ENCODE measurements at places on chromosomes 7 and 10.
A peak's percentile ranks its signal among the peaks of the same experiment; 100 is the strongest.

- DNase-seq = no peak
- H3K4me3 ChIP-seq = no peak overlapping the region
- no peaks in the 10 kb centered on the region for H3K36me3 ChIP-seq
- no peaks in the 10 kb centered on the region for H3K27me3 ChIP-seq
- no peaks in the 10 kb centered on the region for H3K4me1 ChIP-seq
Measured at GRCh38 chr10:36424502-36424901, 700.9 kb upstream of the ANKRD30A start.

DNA sequence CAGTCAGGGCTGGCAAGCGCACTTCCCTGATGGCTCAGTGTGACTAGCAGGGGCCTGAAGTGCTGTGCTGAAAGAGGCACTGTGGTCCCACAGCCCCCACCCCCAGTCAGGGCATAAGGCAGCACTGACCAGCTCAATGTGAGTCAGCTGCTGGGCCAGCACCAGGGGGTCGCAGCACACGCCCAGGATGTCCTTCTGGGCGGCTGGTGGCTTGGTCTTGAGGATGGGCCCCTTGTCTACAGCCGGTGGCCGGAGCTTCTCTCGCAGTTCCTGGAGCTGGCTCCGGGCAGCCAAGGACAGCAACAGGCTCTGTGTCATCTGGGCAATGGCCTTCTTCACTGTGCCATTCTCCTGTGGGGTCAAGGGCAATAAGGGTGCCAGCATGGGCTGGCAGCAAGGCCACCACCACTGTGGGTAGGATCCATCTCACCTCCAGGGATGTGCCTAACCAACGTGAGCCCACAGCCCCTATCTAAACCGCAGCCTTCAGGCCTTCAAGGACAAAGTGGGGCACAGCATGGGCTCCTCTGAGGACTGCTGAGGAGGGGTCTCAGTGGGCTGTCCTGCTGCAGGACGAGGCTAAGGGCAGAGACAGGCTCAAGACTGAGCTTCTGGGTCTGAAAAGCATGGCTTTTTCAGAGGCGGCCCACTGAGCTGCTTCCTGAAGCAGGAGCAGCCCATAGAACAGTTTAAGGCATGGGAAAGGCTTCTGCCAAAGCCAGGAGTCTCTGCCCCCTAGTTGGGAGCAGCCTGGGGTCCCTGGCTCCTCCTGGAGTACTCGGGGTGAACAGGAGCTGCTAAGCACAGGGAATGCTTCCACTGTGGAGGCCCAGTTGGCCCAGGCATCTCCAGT is 62.5 kb downstream of the CSGALNACT2 start:
- H3K36me3 ChIP-seq = no peaks in the 10 kb centered on the region
- H3K4me3 ChIP-seq = no peak overlapping the region
- H3K27ac ChIP-seq = no peak overlapping the region
- H3K4me1 ChIP-seq = peaks cover 8% of the 10 kb centered on the region

DNA sequence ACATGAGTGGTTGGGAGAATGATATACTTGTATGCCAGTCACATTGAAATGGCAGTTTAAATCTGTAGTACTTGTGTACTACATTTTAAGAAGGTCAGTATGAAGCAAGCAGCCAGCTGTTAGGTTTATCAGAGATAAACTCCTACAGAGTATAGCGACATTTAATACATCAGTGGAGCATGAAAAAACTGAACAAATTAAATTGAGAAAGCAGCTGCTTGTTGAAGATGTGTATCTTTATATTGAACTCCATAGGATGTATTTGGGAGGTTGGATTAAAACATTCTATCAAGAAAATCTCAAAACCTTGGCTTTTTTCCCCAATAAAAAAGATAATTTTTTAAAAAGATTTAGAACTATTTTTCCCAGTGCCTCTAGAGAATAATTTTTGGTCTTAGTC is 47.8 kb downstream of the PHF14 start:
- H3K27me3 ChIP-seq = no peaks in the 10 kb centered on the region
- H3K4me3 ChIP-seq = no peak overlapping the region
- no peak overlapping the region for H3K27ac ChIP-seq
- H3K4me1 ChIP-seq = no peaks in the 10 kb centered on the region

DNA sequence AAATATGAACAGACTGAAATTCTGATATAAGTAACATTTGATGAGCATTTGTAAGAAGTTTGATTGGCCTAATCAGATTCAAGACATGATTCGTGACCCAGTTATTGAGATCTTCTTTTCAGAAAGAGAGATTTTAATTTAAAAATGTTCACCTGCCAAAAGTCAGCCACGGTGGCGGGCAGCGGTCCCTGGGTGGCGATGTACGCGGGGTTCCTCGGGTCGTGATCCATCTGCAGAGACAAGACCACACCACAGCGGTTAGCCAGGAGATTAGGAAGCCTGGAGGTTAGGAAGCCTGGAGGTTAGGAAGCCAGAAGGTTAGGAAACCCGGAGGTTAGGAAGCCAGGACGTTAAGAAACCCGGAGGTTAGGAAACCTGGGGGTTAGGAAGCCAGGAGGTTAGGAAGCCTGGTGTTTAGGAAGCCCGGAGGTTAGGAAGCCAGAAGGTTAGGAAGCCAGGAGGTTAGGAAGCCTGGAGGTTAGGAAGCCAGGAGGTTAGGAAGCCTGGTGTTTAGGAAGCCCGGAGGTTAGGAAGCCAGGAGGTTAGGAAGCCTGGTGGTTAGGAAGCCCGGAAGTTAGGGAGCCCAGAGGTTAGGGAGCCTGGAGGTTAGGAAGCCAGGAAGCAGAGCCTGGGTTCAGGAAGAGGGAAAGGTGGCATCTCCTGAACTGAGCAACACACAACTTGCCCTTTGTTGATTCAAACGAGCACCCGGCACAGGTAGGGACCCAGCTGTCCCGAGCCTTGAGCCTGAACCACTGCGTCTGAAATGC is 258.5 kb downstream of the DNAJB6 start:
- no peaks in the 10 kb centered on the region for H3K4me1 ChIP-seq
- H3K27ac ChIP-seq = no peak overlapping the region
- no peaks in the 10 kb centered on the region for H3K27me3 ChIP-seq
- no peak for DNase-seq

- H3K27me3 ChIP-seq = no peaks in the 10 kb centered on the region
- H3K27ac ChIP-seq = no peak overlapping the region
- H3K4me1 ChIP-seq = no peaks in the 10 kb centered on the region
- H3K36me3 ChIP-seq = peaks cover 3% of the 10 kb centered on the region
- DNase-seq = no peak
Measured at GRCh38 chr7:139351027-139351426, 8.7 kb upstream of the LUC7L2 start.

GRCh38 chr7:102042016-102042656 is 224.7 kb downstream of the CUX1 start:
- DNase-seq = no peak
- no peaks in the 10 kb centered on the region for H3K27me3 ChIP-seq
- H3K4me3 ChIP-seq = no peak overlapping the region
- H3K27ac ChIP-seq = no peak overlapping the region
- H3K4me1 ChIP-seq = no peaks in the 10 kb centered on the region
- no peaks in the 10 kb centered on the region for H3K36me3 ChIP-seq

DNA sequence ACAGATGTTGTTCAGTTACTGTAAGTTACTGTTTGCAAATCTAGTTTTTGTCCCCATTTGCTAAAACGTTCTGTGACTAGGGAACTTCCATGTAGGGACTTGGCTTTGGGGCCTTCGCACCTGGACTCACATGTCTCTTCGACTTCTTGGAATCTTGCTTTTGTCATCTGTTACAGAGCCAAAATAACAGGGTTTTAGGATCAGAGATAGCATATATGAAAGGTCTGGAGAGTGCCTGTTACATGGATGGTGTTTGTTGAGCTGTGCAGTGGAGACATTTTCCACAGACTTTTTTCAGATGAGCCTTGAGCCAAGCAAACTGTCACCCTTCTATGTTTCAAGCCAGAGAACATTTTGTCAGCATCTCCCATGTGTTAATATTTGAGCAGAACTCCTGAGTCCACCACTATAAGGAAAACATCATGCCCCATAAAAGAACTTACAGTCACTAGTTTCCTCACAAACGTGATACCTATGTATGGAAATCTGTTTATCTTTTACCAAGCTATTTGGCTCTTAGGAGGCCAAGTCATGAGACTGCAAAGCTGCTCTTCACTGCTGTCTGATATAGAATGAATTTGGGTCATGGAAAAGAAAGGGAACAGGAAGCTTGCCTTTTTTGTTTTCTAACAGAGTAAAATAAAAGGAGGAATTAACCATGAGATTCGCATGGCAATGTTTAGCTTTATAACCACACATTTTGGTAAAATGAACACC is 818.6 kb upstream of the IGFBP3 start:
- H3K4me3 ChIP-seq = no peak overlapping the region
- no peaks in the 10 kb centered on the region for H3K36me3 ChIP-seq
- DNase-seq = no peak
- H3K4me1 ChIP-seq = no peaks in the 10 kb centered on the region

DNA sequence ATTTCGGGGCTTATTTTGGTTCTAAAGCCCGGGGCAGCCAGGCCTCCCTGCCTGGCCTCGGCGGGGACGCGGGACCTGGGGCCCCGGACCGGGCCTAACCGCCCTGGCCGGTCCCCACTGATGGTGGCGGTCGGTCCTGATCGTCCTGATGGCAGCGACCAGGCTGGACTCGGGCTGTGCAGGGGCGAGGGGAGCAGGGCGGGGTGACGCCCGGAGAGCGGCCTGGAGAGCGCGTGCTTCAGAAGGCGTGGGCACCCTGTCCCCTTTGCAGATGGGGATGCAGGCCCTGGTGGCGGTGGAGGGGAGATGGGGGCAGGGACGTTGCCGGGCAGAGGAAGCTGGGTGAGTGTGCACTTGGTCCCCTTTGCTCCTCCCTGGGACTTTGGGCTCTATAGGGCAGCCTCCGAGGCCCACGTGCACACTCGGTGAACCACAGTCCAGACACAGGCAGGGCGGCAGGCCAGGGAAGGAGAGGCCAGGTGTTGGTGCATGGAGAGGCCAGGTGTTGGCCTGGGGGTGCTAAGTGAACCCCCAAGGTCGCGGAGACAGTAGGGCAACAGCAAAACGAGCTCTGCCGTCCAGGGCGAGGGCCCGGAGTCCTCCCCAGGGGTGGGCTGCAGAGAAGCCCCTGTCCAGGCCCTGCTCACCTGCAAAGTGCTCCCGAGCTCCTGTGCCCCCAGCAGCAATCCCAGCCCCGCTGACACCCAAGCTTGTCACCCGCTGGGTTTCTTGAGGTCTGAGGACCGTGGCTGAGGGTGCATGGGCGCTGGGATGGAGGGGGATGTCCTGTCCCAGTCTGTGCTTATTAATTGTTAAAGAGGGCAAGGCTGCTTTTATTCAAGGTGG is 42.4 kb upstream of the FAM20C start:
- H3K36me3 ChIP-seq = no peaks in the 10 kb centered on the region
- H3K4me3 ChIP-seq = peak overlapping the region; percentile 77
- peak overlapping the region; percentile 81 for H3K27ac ChIP-seq
- H3K27me3 ChIP-seq = no peaks in the 10 kb centered on the region
- H3K4me1 ChIP-seq = peaks cover 17% of the 10 kb centered on the region

DNA sequence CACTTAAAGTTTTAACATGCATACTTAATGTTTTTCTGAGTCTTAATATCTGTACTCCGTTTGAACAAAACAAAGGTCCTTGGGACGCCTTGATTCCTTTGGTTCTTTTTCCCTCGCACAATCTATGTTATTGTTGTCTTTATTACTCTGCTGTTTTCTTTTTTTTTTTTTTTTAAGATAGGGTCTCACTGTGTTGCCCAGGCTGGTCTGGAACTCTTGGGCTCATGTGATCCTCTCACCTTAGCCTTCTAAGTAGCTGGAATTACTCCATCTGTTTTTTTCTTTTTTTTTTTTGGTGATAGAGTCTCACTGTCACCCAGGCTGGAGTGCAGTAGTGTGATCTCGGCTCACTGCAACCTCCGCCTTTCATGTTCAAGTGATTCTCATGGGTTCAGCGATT is 13.2 kb downstream of the MLLT10 start:
- no peaks in the 10 kb centered on the region for H3K27me3 ChIP-seq
- DNase-seq = no peak
- no peak overlapping the region for H3K27ac ChIP-seq
- H3K4me1 ChIP-seq = peaks cover 4% of the 10 kb centered on the region
- H3K4me3 ChIP-seq = no peak overlapping the region
- peaks cover 31% of the 10 kb centered on the region for H3K36me3 ChIP-seq

DNA sequence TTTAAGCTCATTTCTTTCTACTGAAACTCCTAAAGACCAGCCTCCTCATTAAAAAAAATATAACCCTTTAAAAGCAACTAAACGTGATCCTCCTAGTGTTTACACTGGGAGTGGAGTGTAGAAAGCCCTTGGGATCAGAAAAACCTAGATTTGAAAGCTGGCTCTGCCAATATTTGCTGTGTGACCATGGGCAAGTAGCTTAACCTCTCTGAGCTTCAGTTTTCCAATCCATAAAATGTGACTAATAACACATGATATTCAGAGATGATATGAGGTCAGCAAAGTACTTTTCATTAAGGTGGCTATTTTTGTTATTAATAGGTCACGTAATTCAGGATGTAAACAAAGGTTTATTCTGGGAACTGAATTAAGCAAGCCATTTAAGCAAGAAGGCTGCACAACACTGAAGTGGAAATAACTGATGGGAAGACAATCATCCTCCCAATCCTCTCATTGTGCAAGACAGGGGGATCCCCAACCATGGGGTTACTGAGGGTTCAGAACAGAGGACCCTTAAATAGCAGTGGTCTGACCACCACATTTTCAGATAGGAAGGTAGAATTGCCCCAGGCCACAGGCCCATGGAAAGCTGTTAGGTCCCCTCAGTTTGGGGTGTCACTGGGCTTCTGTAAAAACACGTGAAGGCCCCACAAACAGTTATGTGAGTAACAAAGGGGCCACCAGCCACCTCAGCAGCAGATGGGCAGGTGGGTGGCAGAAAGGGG is 49.1 kb upstream of the EEPD1 start:
- H3K4me1 ChIP-seq = no peaks in the 10 kb centered on the region
- H3K27me3 ChIP-seq = no peaks in the 10 kb centered on the region
- DNase-seq = no peak
- H3K27ac ChIP-seq = no peak overlapping the region

DNA sequence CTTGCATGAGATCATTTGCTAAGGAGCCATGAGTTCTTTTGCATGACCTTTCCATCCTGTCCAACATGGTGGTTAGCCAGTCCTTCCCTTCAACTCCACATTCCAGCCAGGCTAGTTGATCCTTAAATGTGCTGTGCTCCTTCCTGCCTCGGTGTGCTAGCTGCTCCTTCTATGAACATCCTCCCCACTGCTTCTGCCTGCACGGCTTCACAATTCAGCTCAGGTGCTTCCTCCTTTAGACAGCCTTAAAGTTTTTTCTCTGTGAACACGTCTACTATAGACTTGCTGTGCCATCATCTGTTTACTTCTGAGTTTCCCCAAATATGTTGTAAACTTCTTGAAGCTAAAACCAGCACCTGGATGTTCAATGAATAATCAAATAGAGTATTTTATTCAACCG is 95.5 kb downstream of the OTUD1 start:
- H3K4me3 ChIP-seq = no peak overlapping the region
- peaks cover 3% of the 10 kb centered on the region for H3K4me1 ChIP-seq
- H3K27me3 ChIP-seq = no peaks in the 10 kb centered on the region
- no peak overlapping the region for H3K27ac ChIP-seq

DNA sequence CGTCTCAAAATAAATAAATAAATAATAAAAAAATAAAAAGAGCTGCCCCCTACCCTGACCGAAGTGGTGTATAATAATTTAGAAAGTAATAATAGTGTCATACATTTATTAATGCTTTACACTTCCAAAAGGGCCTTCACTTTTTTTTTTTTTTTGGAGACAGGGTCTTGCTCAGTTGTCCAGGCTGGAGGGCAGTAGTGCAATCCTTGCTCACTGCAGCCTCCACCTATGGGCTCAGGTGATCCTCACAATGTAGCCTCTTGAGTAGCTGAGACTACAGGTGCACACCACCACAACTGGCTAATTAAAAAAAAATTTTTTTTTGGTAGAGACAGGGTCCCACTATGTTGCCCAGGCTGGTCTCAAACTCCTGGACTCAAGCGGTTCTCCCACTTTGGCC is 1.4 kb downstream of the FAM149B1 start:
- H3K27ac ChIP-seq = no peak overlapping the region
- no peaks in the 10 kb centered on the region for H3K27me3 ChIP-seq
- H3K4me1 ChIP-seq = peaks cover 31% of the 10 kb centered on the region
- no peak overlapping the region for H3K4me3 ChIP-seq

Measured in CD4-positive, alpha-beta memory T cell (primary cell).